NCI-H748 treated with DMSO at 0.1 percent for 48 hours (cell line): ENCODE measurements at places on chromosomes 5 and 9.

GRCh38 chr5:163134061-163134460 lies 303.3 kb upstream of the CCNG1 start:
- no peak for DNase-seq

- no peak for DNase-seq
These were observed 20.5 kb upstream of the PDCD1LG2 start for GRCh38 chr9:5489630-5490490.

DNA sequence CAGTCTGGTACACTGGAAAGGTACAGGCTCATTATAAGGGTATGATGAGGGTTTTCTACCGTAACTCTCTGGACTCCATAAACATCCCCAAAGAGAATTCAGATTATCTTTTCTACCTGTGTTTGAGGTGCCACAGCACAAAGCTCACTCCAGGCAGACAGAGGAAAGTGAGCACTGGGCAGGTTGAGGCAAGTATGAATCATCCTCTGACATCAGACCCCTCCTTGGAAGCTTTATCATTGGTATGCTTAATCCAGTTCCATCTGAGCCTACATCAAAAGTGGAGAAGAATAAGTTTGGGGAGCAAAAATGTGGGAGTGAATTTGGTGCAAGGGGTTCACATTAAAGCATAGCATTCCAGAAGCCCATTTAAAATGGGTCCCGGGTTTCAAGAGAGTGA lies 21.7 kb downstream of the C9orf152 start:
- DNase-seq: no peak

DNA sequence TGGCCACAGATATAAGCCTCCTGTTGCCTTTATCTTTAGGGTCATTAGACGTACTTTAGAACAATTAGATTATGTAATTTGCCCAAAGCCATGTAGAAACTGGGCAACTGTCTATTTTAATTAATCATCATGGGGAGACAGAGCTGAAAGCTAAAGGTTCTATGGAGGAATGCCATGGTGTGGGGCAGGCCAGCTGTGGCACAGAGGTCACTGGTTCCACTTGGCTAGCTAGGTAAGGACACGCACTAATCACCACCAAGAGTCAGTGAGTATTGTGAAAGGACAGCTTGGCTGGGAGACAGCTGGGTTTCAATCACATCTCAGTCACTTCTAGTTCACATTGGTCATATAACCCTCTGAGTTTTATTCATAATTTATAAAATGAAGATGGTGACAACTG lies 81.7 kb downstream of the HMHB1 start:
- DNase-seq: no peak

DNA sequence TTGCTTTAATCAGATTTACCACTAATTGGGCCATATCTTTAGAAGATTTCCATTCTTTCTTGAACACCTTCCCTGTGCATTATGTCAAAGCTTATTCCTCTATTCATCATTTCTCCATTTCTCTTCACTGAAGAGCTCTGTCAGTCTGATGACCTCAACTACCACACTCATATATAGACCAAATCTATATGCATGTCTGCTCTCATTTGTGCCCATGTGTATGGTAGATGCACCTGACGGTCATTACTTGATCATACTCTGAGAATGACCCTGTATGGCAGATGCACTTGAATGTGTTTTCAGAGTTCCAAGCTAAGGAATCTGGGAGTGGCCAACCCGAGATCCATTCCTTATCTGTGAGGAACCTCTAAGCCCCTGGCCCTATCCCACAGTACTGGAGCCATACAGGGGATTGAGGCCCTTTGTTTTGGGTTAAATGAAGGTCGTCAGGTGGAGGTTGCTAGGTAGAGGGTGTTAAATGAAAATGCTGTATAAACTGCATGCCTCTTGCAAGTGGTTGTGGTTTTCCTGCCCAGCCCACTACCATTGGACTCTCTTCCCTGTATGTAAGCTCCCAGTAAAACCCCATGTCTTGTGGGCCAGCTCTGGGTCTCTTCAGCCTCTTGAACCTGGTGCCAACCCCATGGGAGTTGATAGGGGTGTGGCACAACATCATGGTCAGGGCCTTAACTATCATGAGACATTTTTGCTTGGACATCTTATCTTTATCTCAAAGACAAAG lies 229.5 kb downstream of the KIAA0825 start:
- no peak for DNase-seq

DNA sequence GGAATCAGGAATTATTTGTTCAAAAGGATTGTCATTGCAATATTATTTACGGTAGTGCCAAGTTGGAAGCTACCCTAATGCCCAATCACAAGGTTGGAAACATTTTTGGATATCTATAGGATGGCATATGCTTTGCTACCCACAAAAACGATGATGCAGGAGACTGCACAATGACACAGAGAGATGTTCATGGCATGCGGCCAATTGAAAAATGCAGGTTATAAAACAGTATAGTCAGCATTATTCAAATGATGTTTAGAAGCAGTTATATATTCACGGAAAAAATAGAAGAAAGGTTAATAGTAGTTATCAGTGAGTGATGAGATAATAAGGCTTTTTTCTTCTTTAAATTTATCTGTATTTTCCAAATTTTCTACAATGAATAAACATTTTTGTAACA lies 5.9 kb upstream of the ACSL6 start:
- DNase-seq: no peak

DNA sequence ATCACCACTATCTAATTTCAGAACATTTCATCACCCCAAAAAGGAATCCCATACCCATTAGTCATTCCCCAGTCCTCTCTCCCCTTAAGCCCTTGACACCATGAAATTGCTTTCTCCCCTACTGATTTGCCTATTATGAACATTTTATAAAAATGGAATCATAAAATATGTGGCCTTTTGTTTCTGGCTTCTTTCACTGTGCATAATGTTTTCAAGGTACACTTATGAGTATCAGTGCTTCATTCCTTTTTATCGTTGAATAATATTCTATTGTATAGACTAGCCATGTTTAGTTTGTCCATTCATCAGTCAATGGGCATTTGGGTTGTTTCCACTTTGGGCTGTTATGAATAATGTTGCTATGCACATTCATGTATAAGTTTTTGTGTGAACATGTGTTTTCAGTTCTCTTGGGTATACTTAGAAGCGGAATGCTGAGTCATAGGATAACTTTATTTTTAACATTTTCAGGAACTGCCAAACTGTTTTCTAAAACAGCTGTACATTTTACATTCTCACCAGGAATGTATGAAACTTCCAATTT lies 40.4 kb upstream of the FGF1 start:
- no peak for DNase-seq

DNA sequence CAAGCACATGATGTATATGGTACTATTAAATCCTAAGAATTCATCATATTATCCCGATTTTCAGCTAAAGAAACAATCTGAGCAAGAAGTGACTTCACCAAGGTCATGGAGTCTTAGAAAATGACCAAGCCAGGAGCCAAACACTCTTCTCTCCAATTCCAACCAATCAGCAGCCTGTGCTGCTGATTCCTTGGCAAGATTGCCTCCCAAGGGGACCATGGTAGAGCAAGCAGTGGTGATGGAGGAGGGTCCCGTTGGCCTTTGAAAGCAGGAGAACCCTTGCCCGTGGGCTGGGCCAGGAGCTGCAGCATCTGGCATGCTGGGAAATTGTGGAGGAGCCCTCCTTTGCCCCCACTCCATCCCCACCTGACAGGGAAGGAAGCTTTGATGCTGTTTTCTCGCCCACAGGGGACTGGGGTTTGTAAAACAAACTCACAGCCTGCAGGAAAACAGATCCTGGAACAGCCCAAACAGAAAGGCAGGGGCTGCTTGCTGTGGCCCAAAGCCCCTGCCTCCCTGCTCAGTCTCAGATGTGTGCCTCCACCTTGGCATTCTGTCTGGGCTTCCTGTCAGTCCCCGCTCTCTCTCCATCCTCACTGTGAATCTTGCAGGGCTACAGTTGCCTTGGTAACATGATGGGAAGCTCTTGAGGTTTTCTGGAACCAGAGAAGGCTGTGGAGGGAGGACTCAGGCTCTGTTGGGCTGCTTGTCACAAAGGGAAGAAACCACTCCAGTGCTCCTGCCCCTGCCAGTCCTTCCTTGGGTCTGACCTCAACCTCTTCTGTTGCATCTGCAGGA lies 70.8 kb upstream of the HSPA9 start:
- no peak for DNase-seq

- DNase-seq: no peak
These were observed 37.6 kb downstream of the HRH2 start for GRCh38 chr5:175695161-175696126.

DNA sequence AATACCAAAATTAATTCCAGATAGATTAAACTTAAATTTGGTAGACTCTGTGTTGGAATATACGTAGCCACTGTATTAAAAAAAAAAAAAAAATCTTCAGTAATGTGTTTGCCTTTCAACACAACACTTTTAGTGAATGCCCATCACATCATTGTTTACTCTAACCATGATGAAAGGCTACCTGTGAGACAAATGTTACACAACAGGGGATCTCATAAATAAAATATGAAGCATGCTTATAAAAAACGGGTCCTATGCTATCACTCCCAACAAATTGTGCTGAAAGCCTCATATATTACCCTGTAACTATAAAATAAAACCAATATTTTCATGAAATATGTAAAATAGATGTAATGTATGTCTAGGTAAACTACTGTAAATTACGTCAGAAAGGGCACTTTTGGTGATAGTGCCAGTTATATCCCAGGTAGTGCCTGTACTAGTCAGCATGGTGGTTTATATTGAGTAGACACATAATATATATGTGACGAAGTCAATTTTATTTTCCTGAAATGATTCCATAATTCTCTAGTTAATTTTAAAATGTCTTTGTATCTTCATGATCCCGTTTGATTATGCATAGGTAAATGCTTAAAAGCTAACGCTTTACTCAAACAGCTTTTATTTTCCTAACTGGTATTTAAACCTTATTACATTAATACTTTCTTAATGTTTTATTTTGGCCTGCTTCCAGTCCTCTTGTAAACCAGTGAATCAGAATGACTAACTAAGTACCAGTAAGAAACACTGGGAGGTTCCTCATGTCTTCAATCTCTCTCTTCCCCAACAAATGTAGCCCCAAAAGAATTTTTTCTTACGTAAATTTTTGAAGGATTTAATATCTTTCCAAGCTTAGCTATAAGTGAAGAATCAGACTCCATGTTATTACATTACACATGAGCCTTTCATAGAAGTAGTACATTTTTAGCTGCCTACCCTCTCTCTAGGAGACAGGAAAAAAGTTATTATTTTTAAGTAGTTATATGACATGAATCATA lies 420.3 kb downstream of the GABRG2 start:
- DNase-seq: no peak

DNA sequence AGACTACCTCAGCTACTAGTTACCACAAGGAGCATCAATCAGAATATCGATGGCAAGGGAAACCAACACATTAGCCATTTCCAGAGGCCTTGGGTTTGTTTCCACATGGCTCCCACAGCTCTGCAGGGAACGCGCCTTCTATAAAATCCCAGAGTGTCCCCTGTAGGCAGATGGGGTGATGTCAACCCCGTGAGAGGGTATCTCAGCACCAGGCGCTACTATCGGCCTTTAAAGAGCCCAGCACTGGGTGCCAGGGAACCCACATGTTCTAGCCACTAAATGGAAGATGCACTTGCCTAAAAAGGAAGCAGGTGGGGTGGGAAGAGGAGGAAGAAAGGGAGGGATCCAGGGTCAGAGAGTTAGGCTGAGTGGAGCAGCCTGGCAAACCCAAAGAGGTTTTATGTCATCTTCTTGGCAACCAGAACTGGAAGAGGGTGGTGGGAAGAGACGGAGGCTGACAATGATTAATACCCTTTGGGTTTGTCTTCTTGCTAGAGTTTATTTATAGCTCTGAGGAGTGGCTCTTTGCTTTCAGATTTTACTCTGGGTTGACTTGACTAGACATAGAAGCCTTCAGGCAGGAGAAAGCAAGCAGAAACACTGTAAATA lies 19.9 kb downstream of the MACROH2A1 start:
- DNase-seq: no peak

GRCh38 chr5:170310256-170310926 lies 12.8 kb upstream of the LCP2 start:
- DNase-seq: no peak

DNA sequence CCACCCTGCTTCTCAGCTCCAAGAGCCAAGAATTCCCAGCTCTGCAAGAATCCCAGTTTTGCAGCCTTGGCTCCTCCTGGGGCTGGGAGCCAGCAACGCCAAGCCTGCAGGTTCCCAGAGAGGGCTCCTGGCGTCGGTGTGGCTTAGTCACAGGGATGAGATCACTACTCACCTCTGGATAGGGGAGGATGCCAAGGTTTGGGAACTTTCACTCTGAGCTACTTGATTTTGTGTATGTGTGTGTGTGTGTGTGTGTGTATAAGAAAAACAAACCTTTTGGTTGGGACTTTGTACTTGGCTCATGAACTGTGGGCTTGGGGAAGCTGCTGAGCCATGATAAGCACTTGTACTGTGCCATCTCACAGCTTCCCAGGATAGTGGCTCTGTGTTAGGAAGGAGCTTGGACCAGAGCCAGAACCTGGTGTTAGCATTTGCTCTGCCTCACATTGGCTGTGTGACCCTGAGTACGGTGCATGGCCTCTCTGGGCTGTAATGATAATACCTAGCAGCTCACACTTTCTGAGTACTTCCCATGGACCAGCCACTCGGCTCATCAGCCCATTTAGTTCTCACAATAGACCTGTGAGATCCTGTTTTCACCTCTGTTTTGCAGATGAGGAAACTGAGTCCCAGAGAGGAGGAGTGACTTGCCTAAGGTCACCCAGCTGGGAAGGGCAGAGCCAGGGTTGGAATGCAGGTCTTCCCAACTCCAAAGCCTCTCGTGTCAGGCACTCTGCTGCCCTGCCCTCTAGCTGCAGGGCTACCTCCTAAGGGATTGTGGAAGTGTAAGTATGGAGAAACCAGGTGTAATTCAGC lies 41.4 kb upstream of the DAB2IP start:
- no peak for DNase-seq

GRCh38 chr9:95506678-95507463 lies 9.9 kb downstream of the PTCH1 start:
- peak; percentile 60 for DNase-seq

DNA sequence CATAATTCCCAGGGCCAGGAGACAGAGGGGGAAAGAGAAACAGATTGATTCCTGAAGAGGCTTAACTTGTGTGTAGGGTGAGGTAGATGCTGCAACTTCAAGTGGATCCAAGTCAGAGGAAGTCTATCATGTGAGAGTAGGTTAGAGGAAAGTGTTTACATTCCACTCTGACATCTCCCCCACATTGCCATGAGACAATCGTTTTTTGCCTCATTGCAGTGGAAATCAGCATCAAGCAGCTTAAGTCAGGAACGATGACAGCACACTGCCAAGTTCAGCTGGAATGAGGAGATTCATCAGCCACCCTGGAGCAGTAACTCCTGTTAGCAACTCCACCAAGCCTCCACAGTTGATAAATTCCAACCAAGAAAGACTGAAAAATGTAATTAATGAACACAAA lies 689.7 kb upstream of the MEF2C start:
- no peak for DNase-seq

GRCh38 chr9:128225770-128226411 lies 22.7 kb downstream of the DNM1 start:
- DNase-seq: no peak

- no peak for DNase-seq
These were observed 3.3 kb downstream of the SLC23A1 start for GRCh38 chr5:139379626-139380449.

DNA sequence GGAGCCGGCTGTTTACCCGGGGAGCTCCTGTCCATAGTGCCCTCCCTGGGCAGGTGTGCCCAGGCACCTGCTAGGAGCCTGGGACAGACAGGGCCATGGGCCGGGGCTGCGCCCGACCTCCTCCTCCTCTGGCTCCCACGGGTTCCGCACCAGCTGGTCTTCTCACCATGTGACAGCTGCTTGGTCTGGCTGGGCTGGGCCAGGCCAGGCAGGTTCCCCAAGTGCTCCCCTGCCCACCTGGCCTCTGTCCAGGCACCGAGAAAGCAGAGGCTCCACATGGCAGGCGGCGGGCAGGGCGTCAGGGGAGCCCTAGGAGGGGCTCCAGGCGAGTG lies 60.0 kb downstream of the OLFM1 start:
- no peak for DNase-seq

- DNase-seq: no peak
These were observed 11.6 kb downstream of the ARHGEF28 start for GRCh38 chr5:73637565-73637964.
